Stimulated activated CD4-positive, alpha-beta T cell treated with anti-CD3 and anti-CD28 coated beads, Interleukin-1b, Interleukin-23, amount 100 ng/mL, for 1 hour (primary cell): ENCODE measurements at places on chromosomes 4 and X.

GRCh38 chrX:67545893-67546495 is 2.2 kb downstream of the AR start:
- DNase-seq: no peak

DNA sequence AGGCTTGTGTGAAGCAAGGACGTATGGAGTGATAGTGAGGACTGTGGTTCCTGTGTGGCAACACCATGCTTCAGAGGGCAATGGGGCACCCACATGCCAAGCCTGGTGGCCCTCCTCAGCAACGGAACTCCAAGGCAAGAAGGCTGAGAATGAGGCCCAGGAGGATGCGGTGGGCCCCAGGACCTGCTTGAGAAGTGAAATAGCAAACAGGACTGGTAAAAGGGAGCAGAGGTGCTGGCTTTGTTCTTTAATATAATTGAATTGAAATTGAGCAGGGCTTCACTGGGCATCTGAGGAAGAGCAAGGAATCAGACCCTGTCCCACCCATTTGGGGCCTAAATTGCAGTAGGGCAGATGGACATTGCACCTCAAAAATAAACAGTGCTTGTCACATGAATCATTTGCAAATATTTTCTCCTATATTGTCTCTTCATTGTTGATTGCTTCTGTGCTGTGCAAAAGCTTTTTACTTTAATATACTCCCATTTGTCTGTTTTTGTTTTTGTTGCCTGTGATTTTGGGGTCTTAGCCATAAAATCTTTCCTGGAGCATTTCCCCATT is 2.3 kb downstream of the TMEM187 start:
- DNase-seq: no peak

GRCh38 chr4:110616238-110617074 is 6.4 kb downstream of the PITX2 start:
- no peak for DNase-seq

- no peak for DNase-seq
Observed at GRCh38 chr4:119131164-119131563, 4.5 kb upstream of the MYOZ2 start.

DNA sequence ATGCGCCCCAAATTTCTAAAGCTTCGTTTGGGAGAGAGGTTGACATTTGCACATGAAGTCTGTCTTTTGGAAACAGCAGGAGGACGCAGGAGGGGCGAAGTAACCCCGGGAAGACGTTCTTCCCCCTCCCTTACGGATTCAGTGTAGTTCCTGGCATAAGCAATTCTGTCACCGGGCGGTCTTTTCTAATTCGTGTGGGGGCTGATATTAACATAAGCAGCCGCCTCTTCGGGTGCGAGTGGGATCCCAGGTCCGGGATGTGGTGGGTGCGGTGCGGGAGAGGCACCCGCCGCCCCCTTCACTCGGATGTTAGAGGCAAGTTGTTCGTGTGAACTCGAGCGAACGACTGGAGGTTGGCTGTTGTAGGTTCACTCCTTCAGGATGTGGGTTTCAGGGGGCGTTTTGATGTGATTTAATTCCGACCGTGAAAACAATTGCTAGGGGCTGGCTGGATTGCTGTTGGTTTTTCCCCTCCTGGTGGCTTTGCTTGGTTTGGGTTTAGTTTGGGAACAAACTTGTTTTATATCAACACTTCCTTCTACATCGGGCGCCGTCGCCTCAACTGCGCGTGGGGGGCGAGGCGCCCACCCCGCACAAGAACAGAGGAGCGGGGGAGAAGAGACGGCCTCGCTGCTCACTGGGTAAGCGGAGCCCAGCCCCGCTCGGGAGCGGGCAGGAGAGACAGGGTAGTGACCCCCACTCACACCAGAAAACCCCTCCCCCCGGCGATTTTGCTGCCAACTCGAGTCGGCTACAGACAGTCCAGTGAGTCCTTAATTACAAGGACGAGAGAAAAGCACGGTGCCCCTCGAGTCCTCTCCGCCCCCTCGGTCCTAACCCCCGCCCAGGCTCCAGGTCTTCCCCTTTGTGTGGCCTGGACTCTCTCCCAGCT is 2.9 kb upstream of the LEF1 start:
- no peak for DNase-seq

- no peak for DNase-seq
Observed at GRCh38 chr4:118760493-118760892, 75.3 kb downstream of the METTL14 start.

GRCh38 chr4:138263247-138263816 is 21.2 kb upstream of the SLC7A11 start:
- no peak for DNase-seq

DNA sequence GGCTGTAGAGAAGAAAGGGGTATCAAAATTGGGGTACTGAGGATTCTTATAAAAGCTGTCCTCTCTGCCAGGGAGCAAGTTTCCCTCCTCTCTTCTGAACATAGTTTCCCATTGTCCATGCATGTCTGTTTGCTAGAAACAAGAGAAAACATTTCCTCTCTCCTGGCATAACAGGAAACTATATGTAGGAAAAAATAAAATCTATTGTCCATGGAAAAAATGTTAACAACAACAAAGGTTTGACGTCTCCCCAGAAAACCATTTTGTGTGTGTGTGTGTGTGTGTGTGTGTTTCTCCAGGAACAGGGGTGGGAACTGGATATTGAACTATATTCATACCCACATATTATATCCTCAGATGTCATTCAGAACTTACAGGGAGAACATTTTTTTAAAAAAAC is 107.2 kb downstream of the GASK1B start:
- no peak for DNase-seq

DNA sequence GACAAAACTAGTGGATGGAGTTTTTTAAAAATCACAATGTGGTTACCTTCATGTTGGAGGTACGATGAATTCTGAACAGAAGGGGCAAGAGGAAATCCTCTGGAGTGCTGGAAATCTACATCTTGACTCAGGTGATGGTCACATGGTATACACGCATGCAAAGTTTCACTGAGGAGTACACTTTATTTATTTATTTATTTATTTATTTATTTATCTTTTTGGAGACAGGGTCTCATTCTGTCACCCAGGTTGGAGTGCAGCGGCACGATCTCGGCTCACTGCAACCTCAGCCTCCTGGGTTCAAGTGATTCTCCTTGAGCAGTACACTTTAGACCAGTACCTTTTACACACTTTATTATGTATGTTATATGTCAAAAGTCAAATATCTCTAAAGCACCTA is 645.7 kb upstream of the DIPK2B start:
- no peak for DNase-seq

- no peak for DNase-seq
Observed at GRCh38 chr4:145130788-145131399, 32.8 kb downstream of the ABCE1 start.

DNA sequence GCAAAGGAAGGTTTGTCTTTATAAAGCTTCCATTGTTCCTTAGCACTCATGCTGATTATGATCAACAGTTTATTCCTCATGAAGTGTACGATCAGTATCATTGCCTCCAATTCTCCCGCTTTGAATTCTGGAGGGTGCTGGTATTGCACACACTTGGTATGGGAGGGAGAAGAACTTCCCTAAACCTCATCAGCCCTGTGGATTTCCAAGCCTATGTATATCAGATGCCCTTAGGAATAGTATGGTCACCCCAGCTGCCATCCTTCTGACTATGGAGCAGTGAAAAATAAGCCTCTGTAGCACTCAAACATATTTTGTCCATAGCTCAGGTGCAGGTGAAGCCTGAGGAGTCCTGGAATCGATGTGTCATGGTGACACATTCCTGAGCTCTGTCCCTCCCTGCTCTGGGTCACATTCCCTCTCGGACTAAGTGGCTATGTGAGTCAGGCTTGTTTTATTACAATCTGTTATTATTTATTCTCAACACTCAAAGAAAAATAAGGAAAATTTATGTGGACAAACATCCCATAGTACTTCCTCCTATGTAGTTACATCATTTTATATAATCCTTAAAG is 2.0 kb upstream of the ZDHHC9 start:
- no peak for DNase-seq

DNA sequence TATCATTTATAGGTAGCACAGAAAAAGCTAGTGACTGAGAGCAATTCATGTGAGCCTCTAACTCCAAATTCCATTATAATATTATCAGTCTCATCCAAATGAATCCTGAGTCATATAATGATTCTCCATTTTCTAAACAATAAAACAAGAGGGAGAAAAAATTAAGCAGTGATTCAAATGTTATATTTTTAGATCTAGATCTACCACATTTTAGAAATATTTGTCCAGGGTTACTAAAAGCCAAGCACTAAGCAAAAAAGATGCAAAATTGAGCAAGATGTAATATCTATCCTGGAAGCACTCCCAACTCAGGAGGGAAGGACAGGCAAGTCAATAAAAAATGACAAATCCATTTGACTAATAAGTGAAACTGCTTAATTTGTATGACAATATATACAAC is 172.8 kb downstream of the FBXW7 start:
- no peak for DNase-seq

DNA sequence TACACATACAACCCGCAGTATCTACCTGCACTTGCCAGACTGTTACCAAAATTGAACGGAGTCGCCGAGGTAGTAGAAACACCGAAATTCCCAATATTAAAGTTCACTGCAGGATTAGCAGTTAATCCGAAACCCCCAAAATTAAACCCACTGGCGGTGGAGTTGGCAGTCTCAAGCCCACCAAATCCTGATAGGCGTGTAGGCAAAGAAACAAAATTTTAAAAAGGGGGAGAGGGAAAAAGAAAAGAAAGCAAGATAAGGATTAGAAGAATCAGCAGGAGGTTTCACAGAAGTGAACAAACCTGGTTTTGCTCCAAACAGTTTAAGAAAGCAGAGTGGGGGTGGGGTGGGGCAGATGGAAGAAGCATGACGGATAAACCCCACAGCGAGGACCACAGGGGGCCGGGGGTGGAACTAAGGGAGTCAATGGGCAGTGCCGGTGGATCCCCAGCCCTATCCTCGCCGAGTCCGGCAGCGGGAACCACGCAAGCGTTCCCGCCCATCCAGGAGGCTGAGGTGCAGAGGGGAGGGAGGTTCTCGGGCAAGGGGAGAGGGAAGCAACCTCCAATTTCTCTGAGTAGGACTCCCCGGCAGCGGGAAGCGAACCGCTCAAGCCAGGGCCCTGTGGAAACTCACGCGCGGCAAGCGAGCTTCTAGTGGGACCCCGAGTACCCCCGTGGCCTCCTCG is 599 bp downstream of the NUP54 start:
- DNase-seq: peak; percentile 3

GRCh38 chr4:138104284-138104680 is 137.9 kb downstream of the SLC7A11 start:
- no peak for DNase-seq

DNA sequence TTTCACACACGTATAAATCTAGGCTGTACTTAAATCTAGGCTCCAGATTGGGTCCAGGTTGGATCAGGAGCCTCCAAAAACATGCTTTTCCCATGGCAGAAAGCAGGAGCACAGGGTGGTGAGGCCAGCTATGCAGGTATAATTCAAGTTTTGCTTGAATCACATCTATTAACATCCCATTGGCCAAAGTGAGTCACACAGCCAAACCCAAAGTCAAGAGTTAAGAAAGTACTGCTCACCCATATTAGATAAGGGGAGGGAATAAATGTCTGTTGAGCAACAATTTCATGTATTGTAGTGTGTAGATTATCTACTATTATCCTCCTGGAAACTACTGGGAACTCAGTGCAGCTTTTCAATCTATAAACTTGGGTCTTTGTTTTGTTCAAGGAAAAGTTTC is 12.8 kb downstream of the SUPT20HL2 start:
- no peak for DNase-seq

GRCh38 chr4:42995343-42995944 is 102.9 kb downstream of the GRXCR1 start:
- no peak for DNase-seq

DNA sequence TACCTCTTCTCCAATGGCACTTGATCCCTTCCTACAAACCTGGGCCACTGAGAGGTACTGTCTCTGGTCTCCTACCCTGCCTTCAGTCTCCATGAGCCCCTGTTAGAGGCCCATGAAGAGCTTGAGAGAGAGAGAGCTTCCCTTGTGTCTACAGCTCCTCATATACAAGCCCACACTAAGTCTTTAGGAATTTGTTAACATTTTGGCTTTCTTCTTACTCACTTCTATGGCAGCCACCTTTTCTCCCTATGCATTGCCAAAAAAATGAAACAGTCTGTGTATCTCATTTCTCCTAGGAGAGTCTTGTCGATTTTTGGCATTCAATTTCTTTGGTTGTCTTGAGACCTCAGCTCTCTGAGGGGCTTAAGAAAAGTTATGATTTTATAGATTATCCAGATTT is 90.9 kb upstream of the LNX1 start:
- no peak for DNase-seq

- DNase-seq: no peak
Observed at GRCh38 chr4:150950657-150951288, 64.3 kb downstream of the LRBA start.

GRCh38 chrX:30217465-30217864 is 2.1 kb downstream of the MAGEB2 start:
- no peak for DNase-seq

DNA sequence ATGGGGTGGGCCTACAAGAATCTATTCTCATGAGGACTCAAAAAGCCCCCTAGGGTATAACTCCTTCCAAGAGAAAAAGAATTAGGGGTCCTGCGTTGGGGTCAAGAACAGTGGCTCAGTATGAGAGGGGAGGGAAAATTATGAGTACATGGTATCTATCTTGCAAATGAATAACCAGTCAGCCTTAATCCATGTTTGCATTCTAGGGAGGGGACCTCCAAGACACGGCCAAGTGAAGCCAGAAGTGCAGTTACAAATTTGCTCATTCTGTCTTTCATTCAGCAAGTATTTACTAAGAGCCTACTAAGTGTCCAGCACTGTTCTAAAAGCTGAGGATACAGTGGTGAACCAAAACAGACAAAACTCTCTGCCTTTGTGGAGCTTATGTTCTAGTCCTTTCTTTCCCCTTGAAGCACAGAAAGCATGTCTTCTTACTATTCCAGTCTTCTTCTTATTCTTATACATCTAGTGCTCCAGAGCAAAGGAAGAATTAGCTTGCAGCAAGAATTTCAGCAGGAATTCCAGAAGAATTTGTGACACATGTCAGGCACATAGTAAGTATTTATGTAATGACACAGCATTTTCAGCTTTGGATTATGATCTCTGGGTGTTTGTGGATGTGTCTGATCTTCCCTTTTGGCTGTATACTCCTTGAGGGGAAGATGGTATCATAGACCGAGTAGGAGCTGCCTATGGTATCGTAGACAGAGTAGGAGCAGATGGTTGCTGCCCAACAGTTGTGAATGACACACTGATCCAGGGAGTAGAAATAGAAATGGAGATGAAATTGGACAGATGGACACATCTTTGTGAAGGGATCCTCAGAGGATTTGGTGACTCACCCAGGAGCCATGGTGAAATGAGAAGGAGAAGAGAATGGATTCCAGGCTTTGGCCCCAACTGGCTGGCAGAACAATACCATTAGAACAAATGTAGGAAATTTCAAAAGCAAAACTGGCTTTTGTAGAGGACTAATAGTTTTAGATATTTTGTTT is 75.9 kb downstream of the COQ2 start:
- no peak for DNase-seq

GRCh38 chr4:174156239-174156826 is 127.1 kb downstream of the FBXO8 start:
- no peak for DNase-seq

- no peak for DNase-seq
Observed at GRCh38 chr4:184850431-184851199, 24.8 kb upstream of the ACSL1 start.

GRCh38 chr4:59553063-59553720 is 1646.9 kb upstream of the ADGRL3 start:
- DNase-seq: no peak
